ENCODE measurements at places on chromosomes 7 and 10.

DNA sequence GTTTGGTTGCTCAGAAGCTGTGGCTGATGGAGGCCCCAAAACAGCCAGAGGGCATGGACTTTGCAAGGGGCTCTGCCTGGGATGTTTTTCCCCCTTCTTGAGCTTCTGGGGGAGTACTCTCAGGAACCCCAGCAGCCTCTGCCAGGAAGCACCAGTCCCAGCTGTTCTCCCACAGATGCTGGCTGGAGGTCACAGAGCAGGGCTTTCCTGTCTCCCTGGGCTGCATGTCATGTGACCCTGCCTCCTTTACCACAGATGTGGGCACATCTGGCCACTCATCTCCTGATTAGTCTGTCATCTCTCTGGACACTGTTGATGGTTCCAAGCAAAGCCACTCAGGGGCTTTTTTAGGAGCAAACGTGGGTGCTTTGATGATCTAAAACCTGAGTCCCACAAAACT, 136.7 kb downstream of the NEURL1 start:
- DNase-seq, result no peak

DNA sequence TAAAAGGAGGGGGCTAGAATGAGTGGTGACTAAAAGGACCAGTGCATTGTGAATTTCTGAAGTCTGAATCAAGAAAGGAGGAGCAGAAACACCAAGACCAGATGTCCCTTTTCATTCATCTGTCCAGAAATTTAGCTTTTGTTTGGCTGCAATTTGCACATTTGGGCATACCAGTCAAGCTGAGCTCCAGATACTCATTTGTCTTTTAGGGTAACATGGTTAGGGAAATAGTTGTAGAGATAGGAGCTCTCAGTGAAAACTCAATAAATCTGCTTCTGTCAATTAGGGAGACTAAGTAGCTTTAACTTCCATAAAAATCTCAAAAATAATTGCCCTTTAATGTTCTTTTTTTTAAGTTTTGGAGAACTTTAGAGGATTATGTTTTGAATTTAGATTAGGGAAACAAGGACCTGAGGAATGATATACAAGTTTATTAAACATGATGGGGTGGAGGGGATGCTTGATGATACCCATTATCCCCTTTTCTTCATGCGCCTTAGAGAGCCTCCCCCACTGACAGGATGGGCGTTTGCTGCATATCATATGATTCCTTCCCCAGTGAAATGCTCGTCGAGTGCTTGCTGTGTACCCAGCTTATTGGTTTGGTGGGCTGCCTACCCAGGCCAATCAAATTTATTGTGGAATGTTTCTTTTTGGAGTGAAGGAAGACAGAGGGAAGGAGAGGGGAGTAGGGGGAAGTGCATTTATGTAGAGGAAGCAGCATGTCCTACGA, 50.7 kb upstream of the RPA3 start:
- no peak for DNase-seq

DNA sequence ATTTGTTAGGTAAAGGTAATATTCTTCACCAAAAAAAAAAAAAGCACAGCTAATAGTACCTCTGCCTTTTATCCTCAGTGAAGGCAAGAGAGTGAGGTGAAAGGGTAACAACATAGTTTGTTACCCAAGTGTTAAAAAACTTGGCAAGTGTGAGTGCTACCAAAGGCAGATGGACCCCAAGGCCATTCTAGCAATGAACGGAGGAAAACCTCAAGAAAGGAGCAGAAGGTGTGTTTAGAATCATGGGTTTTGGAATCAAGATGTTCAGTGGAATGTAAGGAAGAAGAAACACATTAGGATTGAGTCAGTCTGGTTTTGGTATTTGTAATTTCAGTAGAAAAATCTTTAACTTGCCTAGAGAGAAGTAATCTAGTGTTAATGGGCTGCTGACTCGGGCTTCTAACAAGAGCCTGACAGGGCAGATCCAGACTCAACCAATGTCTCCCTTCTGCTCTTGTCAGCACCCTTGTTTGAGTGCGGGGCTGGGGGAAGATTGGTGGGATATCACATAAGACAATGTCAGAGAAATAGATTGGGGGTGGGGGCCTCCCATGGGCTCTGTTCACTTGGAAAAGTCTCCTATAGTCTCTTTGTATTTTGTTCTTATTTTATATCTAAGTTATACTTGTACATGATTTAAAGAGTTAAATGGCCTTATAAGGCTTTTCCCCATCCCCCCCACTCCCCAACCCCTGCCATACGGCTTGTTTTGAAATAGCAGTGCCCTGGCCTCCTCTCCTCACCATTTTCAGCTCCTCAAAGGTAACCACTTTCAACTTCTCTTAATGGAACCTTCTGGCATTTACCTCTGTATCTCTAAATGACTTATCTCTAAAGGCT, 44.4 kb downstream of the SCD start:
- DNase-seq, result no peak

DNA sequence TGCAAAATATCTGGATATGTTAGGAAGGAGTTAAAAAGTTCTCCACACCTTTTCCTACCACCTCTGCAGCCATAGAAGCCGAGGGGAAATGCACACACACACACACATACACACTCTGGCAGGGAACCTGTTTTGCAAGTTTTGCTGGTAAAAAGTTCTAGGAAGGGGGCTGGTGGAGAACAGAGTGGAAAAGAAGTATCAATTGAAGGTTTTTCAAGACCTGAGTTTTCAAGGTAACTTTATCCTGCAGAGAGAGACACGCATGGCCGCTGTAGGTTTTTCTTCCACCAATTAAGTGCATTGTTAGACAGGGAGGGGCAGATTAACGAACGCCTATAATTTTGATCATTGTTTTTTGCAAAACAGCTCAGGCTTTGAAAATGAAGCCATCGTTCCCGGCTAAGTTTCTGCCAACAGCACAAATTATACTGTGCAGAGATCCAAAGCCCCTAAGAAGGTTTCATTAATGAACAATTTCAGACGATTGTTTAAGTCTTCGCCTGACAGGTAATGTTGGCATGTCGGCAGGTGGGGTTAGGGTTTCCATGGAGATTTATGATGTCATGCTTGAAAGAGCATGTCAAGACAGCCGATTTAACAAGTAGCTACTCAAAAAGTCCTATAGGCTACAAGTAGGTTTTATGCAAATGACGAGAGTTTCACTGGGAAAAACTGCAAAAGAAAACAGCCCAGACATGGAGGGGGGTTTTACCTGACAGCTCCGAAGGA, 29.7 kb downstream of the KIAA1217 start:
- no peak for DNase-seq

- no peak for DNase-seq
These were observed 15.2 kb upstream of the CREB5 start for GRCh38 chr7:28397141-28397540.

GRCh38 chr7:553636-554111, 34.0 kb upstream of the PDGFA start:
- DNase-seq, result no peak

DNA sequence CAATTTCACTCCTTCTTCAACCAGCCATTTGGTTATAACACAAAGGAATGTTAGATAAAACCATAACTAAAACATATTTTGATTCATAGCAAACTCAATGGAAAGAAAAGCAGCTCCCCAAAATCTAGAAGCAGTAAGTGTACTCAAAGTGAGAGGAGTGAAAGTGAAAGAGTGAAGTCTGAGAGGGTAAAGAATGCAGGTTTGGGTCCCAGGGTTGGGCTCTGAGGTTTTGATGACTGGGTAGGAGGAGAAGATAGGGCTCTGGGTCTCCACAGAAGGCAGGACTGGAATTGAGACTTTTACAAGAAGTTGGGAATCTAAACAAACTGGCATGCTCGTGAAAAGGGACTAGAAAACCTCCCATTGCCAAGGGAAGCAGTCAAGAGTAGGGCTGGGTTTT, 85.4 kb upstream of the RSU1 start:
- DNase-seq, result no peak

GRCh38 chr10:43842072-43842471, 193.4 kb upstream of the ZNF32 start:
- DNase-seq, result no peak

- no peak for DNase-seq
These were observed 50.0 kb upstream of the GTF2IRD1 start for GRCh38 chr7:74403521-74404387.

DNA sequence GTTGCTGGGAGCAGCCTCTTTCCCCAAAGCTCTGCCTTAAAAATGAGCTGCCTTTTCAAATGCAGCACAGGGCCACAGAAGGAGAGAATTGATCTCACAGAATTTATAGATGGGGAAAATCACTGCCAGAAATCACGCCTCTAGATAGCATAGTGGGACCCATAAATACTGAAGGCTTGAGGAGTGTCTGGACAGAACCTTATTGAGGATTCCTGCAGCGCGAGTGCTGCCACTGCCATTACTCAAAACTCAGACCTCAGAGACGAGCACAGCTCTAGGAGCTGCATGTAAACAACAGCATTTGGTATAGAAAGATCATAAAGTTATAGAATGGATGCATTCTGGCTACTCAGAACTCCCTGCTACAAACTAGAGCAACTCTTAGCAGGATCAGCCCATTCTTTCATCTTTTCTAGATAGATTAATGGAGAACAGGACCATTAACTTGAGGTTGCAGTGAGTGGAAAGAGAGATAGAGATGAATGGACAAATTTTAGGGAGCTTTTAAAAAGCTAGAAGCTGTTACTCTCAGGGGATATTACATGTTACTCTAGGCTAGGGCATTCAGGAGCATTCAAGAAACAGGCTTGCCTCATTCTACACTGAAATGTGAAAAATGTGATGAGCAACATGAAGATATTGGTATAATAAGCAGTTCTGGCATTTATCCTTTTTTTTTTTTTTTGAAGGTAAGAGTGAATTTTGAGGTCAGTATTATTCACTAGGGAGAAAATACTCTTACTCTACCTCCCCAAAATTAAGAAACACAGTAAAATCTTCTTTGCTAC, 267.2 kb upstream of the SLC26A5 start:
- no peak for DNase-seq

GRCh38 chr10:122239578-122240257, 31.4 kb upstream of the BTBD16 start:
- DNase-seq, result peak; percentile 50

- peak; percentile 11 for DNase-seq
These were observed 1.8 kb upstream of the CAV2 start for GRCh38 chr7:116497708-116498107.

GRCh38 chr7:46205478-46205877, 284.4 kb upstream of the IGFBP3 start:
- no peak for DNase-seq

- DNase-seq, result no peak
These were observed 162.6 kb downstream of the RAB11FIP2 start for GRCh38 chr10:117884093-117884492.

- no peak for DNase-seq
These were observed 765.4 kb downstream of the SORCS1 start for GRCh38 chr10:106399112-106399511.

DNA sequence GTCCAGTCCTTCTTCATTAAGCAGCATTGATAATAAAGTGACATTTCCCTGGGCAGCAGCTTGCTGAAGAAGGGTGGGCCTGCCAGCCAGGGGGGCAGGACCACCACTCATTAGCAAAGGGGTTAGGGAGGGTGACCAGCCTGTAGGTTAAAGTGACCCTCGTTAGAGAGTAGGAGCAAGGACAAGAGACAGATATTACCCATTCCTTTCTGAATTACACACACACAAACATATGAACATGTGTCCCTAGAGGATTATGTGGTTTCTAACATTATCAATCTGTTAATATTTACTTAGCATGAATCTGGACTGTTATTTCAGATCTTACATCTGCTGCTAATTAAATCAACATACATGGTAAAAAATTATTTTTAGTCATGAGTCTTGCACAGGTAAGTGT, 88.9 kb downstream of the CTTNBP2 start:
- DNase-seq, result no peak

GRCh38 chr10:58820386-58820785, 307.7 kb downstream of the BICC1 start:
- no peak for DNase-seq

DNA sequence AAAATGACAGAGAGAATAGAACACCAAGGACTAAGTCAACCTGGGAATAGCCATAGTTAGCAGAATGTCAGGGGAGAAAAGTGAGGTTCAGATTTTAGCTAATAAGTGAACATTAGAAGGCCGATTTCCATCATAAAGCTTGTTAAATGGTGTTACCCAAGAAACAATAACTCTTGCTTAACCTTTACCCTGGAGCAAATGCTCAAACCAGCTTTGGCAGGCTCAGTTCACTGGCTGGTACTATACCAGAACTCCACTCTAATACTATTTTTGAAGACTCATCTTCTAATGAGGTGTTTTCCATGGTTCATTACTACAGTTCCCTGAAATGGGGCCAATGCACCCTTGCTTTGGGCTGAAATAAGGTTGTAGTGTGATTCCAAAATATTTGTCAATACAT, 61.3 kb downstream of the RNLS start:
- DNase-seq, result no peak

- no peak for DNase-seq
These were observed 57.4 kb downstream of the TLL2 start for GRCh38 chr10:96456296-96456840.

GRCh38 chr7:98562381-98562823, 54.7 kb upstream of the NPTX2 start:
- DNase-seq, result no peak

- no peak for DNase-seq
These were observed 285.2 kb upstream of the KLF6 start for GRCh38 chr10:4070184-4070583.

GRCh38 chr7:50696810-50697582, 85.7 kb downstream of the GRB10 start:
- DNase-seq, result no peak

- DNase-seq, result no peak
These were observed 779 bp downstream of the FAM241B start for GRCh38 chr10:69630651-69631400.

- DNase-seq, result peak; percentile 55
These were observed 79.0 kb upstream of the TMEM168 start for GRCh38 chr7:112869111-112869774.

- DNase-seq, result no peak
These were observed 128.8 kb upstream of the LYZL2 start for GRCh38 chr10:30758338-30758737.

DNA sequence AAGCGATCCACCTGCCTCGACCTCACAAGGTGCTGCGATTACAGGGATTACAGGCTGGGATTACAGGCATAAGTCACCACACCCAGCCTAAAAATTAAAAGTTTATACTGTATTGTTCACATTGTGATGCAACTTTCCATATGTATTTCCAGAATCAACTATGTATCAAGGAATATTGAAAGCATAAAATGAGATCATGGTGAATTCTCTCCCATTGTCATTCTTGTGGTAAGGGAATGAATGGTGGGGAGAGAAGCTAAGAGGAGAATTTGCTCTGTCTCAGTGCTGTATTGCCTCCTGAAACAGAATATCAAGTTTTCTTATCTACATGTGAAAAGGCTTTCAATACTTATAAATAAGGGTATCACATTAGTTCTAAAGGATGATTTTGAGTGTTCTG, 81.7 kb downstream of the CD36 start:
- no peak for DNase-seq

DNA sequence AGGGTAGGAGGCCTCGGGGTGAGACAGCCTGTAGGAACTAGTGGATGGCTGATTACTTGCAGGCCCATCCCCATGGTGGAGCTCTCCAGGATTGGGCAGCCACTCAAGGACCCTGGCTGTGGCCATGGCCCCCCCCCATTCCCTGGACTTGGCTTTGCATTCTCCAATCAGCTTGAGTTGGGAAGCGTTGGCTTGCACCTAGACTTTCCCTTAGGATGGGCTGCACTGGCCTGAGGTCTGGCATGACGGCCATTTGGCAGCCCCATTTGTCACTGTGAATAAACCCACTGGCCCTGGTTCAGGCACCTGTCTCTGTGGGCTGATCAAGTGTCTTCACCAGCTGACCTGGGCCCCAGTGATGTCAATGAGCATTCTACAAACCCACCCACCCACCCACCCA, 41.4 kb downstream of the RAMP3 start:
- DNase-seq, result no peak

GRCh38 chr10:24255881-24256311, 47.0 kb downstream of the KIAA1217 start:
- no peak for DNase-seq

- DNase-seq, result peak; percentile 86
These were observed 10.6 kb downstream of the ZYX start for GRCh38 chr7:143391462-143392404.

Measured in AG08396 (cell line).